NCI-H1417 (cell line): ENCODE measurements at places on chromosomes 16 and 17.
A peak's percentile ranks its signal among the peaks of the same experiment; 100 is the strongest.

DNA sequence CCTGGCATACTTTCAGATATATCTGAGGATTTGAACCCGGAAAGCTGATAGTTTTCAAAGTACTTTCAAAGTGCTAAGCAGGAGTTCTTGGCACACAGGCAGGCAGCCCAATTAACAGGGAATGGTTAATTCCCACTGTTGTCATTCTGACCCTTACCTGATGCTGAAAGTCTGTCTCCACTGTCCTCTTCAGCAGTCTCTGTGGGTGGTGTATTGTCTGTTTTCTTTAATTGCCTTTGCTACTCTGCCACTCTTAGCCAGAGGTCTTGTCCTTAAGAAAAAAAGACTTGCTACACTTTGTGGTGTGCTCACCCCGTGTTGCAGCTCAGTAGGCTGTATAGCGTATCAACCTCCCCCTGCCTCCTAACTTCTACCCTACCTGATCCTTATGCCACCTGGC is 63.2 kb upstream of the SLC12A3 start:
- DNase-seq: no peak

DNA sequence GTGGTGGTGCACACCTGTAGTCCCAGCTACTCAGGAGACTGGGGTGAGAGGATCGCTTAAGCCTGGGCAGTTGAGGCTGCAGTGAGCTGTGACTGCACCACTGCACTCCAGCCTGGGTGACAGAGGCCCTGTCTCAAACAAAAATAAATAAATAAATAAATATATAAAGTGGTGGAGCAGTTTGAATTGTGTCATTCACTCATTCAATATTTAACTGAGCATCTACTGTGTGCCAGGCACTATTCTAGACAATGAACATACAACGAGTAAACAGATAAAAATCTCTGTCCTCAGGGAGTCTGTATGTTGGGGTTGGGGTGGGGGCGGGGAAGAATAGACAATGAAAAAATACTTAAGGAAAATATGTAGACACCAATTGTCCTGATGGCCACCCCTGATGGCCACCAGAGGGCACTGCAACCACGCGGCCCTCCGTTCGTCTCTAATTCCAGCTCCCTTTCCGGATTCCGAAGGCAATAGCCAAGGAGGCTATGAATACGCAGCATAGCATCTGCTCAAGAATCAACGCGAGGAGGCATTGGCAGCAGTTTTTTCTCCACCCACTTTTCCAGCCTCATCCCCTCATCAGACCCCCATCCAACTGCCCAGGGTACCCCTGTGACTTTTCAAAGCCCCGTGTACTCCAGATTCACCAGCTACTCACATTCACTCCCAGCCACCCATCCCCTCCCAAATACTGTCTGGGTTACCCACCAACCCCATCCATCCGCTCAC is 21.4 kb downstream of the QPRT start:
- peak; percentile 71 for DNase-seq

GRCh38 chr17:21024024-21024423 is 18.8 kb downstream of the USP22 start:
- DNase-seq: no peak

GRCh38 chr16:69106491-69107315 is 1.2 kb downstream of the HAS3 start:
- DNase-seq: peak; percentile 53

GRCh38 chr17:15384142-15384787 is 42.9 kb upstream of the TEKT3 start:
- DNase-seq: no peak

GRCh38 chr17:40323391-40324381 is 14.7 kb downstream of the RARA start:
- no peak for DNase-seq

DNA sequence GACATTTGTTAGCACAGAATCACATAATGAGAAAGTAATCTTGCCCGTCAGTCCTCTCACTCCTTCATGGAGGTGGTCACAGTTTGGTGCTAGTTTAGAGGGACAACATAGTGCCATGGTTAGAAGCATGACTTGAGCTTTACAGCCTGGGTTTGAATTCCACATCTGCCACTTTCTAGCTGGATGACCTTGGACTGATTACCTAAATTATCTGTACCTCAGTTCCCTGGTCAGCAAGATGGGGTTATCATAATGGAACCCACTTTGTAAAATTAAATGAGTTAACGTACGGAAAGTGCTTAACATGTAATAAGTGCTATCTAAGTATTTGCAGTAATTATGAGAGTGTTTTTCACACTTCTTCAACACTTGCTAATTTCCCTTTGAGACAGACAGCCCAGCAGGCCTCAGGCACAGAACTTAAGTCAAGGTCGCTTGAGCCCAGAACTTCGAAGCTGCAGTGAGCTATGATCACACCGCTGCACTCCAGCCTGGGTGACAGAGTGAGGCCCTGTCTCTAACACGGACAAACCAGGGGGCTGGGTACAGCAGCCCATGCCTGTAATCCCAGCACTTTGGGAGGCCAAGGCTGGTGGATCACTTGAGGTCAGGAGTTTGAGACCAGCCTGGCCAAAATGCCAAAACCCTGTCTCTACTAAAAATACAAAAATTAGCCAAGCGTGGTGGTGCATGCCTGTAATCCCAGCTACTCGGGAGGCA is 7.1 kb downstream of the VWA3A start:
- DNase-seq: no peak

- DNase-seq: no peak
Observed at GRCh38 chr16:86901483-86901882, 323.1 kb downstream of the FOXL1 start.

DNA sequence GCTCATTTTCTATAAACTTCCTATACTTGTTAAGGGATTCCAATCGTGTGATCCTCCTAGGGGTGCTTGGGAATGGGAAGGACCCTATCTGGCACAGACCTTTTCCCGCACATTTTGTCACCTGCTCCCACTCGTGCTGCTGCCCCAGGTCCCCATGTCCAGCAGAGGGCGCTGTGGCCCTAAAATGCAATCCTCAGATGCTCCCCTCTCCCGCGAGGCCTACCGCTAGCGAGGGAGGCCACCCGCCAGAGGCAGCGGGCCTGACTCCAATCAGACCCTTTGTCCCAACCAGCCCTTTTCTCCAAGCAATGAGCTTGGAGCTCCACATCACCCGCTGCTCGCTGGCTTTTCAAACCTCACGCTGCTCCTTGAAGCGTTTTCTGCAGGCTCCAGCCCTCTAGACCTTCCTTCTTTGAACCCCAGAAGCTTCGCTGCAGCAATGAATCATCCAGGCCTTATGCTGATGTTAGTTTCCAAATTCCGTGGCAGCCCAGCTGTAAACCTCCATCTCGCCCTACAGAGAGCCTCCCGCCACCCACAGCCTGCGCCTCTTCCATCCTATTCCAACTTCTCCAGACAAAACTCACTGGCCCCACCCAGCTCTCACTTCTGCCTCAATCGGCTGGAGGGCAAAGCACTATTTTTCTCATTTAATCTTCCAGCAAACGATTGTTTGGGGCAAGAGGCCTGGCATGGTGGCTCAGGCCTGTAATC is 23.6 kb upstream of the FZD2 start:
- DNase-seq: peak; percentile 84

GRCh38 chr17:8188263-8188839 is 1.6 kb downstream of the BORCS6 start:
- peak; percentile 17 for DNase-seq

DNA sequence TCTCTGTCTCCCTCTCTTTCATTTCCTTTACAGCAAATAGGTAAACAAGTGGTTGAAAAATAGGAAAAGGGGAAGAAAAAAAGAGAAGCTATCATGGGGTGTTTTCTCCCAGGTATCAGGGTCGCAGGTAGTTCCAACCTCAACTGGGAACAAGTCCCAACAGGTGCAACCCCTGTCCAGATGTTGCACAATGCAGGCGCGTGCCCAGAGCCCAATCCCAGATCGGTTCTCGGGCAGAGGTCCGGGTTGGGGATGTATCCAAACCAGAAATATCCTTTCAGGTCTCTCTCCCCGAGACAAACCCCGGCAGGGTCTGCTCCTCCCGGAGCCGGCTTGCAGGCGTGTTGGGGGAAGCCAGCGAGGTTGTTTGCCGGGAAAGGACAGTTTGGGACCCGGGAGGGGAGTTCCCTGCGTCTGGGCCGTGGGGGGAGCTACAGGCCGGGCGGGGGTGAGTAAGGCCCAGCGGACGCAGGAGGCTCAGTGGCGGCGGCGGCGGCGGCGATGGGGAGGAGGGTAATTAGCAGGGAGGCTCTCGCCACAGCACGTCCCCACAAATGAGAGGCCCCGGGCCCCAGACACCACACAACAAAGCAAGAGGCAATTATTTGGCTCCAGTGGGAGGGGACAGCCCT is 21.2 kb upstream of the SP6 start:
- no peak for DNase-seq

DNA sequence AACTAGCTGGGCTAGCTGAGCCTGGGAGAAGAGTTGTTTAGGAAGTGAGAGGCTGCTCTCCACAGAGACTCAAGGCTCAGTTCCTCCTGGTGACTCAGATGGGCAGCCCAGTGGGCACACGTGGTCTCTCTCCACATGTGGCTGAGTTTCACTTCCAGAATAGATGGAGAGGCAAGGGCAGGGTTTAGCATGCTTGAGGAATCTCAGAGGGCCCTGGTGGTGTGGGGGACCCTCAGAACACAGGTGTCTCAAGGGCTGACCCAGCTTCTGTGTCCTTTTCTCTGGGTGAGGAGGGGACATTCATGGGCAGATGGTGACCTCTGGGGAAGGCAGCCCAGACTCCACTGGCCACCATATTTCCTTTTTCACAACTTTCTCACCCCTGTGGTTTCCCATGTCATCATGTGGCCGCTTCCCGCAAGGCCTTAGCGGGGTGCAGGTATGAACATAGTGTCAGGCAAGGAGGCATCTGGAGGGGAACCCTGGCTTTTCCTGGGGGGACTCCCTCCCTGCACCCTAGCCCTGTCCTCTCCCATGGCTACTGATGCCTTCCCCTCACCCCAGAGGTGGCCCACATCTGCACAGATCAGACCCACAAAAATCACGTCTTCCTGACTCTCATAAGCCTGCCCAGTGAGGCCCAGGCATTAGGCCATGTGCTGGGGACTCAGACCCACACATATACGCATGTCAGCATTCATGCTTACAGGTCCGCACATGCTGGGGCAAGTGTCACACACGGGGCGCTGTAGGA is 3.3 kb downstream of the GRN start:
- no peak for DNase-seq

- no peak for DNase-seq
Observed at GRCh38 chr17:18040261-18040858, 1.2 kb downstream of the GID4 start.

DNA sequence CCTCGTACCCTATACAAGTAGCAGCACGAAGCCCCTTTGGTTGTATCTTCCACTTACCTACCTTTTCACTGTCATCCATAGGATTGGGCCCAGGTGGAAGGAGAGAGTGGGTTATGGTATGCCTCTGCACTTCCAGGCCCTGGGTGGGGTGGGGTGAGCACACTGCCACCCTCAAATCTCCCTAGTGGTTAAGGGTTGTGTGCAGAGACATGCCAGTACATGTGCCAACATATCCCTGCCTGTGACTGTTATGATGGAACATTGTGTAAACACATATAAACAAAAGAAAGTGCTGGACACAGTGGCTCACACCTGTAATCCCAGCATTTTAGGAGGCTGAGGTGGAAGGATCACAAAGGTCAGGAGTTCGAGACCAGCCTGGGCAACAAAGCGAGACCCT is 11.1 kb downstream of the HROB start:
- no peak for DNase-seq

- no peak for DNase-seq
Observed at GRCh38 chr17:58320163-58320558, 8.4 kb downstream of the TSPOAP1 start.

DNA sequence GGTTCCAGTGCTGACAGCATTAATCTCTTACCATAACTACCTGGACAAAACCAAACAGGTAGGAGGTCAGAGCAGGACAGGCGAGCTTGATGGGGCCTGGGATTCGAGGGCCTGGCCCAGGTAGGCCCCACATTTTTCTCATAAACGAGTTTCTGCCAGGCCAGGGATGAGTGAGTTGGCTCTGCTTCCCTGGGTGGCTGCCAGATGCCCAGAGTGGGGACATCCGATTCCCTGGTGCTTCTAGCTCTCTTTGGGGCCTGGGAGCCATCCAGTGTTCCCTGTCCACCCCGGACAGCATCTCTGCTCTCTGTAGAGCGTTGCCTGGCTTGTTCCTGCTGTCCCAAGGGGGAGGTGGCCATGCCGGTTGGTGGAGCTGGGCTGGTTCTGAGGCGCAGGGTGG is 25.1 kb downstream of the TSC2 start:
- no peak for DNase-seq

- DNase-seq: no peak
Observed at GRCh38 chr17:11813871-11814270, 183.4 kb downstream of the ZNF18 start.

DNA sequence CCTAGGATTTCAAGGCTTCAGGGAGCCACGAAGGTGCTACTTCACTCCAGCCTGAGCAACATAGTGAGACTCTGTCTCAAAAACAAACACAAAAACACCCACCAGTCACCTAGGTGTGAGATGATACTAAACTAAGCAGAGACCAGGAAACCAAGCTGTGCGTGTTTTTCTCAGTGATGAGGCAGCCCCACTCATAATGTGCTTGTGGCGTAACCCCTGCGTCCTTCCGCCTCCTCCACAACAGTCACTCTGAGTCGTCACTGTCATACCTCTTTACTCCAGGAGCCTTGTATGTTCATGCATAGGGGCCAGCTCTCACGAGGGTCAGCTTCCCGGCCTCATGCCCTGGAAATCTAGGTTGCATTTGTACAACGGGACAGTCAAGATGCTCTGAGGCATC is 31.1 kb upstream of the SLC47A1 start:
- no peak for DNase-seq

DNA sequence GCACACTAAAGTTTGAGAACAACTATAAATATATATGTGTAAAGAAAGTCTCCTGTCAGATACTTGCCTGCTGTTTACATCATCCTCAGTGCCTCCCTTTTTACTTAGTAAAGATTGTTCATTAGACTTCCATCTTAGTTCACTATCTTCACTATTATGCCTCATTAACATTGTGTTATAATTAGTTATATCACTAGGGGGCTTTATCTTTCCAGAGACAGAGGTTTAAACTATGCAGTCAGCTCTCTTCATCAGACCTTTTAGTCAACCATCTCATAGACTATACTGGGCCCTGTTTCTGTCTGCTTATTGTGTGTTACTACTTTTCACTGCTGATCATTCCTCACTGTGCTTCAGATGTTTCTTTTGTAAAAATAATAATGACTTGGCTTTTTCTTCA is 630.8 kb upstream of the KIF2B start:
- no peak for DNase-seq

- no peak for DNase-seq
Observed at GRCh38 chr16:48680881-48681280, 70.9 kb upstream of the N4BP1 start.

DNA sequence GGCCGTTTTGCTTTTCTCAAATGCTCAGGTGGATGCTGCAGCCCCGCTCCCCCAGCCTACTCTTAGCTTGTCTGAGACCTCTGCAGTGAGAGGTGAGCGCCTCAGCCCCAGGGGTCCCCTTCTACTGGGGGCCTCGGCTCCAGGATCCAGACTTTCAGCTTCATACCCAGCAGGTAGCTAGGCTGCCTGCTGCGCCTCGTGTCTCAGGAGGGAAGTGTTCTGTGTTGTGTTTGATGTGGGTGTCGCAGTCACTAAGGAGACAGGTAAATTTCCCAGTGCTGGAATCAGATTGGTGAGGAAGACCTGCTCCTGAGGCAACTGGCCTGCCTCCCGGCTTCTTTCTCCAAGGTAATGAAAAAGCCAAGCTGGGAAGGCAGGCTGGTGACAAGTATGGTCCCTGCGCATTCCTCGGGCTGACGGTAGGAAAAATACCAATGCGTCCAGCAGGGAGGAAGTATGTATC is 604.0 kb upstream of the SALL1 start:
- no peak for DNase-seq

GRCh38 chr16:72847187-72848027 is 200.5 kb downstream of the ZFHX3 start:
- peak; percentile 24 for DNase-seq
